Activated T-helper 9 cell treated with anti-CD3 and anti-CD28 coated beads, Interleukin-2, amount 50 U/mL, for 16 hours (primary cell): ENCODE measurements at places on chromosomes 7 and 10.

GRCh38 chr7:30984359-30985107 is 20.8 kb downstream of the GHRHR start:
- no peak for DNase-seq

DNA sequence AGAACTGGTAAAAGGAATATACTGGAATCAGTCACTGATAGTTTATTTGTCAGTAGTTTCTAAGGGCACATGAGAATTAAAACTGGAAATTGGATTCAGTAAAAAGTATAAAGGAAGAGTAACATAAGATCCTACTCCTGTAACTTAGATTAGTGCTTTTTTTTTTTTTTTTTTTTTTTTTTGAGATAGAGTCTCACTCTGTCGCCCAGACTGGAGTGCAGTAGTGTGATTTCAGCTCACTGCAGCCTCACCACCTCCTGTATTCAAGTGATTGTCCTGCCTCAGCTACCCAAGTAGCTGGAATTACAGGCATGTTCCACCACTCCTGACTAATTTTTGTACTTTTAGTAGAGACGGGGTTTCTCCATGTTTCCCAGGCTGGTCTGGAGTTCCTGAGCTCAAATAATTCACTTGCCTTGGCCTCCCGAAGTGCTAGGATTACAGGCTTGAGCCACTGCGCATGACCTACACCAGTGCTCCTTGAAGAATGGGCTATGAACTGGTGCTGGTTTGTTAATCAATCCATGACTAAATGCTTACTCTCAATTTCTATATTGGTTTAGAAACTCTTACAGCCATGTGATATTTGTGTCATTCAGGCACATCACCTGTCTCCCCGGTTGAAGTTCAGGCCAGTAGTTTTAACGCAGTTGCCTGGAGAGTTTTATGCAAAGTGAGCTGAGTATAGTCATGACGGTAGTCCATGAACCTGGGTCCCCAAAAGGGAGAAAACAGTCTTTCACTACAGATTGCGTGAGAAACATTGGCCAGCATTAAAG is 65.0 kb downstream of the ZEB1 start:
- no peak for DNase-seq

GRCh38 chr7:124652237-124652636 is 113.4 kb downstream of the GPR37 start:
- DNase-seq = no peak

DNA sequence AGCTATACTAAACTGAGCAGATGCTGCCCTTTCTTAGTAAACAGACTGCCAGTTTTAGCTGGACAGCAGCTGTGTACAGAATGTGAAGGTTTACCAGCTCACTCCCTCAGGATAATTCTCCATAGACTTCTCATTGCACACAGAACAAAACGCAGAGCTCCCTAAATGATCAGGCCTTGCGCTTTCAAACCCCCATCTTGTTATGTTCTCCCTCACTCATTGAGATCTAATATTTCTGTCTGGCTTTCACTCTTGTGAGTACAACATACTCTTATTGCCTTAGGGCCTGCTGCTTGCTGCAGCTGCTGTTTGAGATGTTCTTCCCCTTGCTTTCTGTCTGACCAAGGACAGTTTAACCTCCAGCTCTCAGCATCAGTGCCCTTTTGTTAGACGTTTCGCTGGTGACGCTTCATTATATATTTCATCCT is 17.3 kb downstream of the VWDE start:
- DNase-seq = no peak

DNA sequence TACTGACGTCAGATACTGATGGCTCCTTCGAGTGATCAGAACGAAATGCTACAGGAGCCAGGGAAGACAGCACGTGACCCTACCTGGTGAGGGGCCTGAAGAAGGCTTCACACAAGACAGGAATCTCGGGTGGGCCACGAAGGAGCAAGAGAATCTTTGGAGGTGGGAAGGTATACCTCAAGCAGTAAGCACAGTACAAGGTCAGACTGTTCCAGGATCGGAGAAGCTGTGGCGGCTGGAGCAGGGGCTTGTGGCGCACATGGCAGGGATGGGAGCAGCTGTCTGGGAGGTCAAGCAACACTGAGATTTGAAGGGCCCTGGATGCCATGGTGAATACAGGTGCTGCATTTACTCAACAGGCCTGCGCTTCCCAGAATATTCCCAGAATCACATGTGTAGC is 45.4 kb downstream of the C10orf143 start:
- no peak for DNase-seq

- no peak for DNase-seq
Observed at GRCh38 chr7:98305951-98306535, 24.6 kb downstream of the BRI3 start.

GRCh38 chr7:70577078-70577477 is 554.9 kb upstream of the GALNT17 start:
- no peak for DNase-seq

- DNase-seq = no peak
Observed at GRCh38 chr7:128084896-128085608, 53.8 kb upstream of the LRRC4 start.

GRCh38 chr10:14071956-14072355 is 258.8 kb downstream of the FRMD4A start:
- DNase-seq = no peak

- no peak for DNase-seq
Observed at GRCh38 chr7:28658381-28658780, 246.1 kb downstream of the CREB5 start.

- DNase-seq = no peak
Observed at GRCh38 chr10:113782367-113782766, 30.9 kb downstream of the PLEKHS1 start.

GRCh38 chr10:113788604-113789083 is 37.2 kb downstream of the PLEKHS1 start:
- no peak for DNase-seq

- no peak for DNase-seq
Observed at GRCh38 chr10:43966571-43966965, 317.9 kb upstream of the ZNF32 start.

GRCh38 chr7:130912862-130913638 is 179.0 kb upstream of the KLF14 start:
- peak; percentile 77 for DNase-seq
